GM12878 (cell line): ENCODE measurements at places on chromosomes 3 and 15. TPM values are rescaled to one million over a fixed set of nuclear protein-coding genes. Genes with fewer than 3 reads are reported as not detected.

DNA sequence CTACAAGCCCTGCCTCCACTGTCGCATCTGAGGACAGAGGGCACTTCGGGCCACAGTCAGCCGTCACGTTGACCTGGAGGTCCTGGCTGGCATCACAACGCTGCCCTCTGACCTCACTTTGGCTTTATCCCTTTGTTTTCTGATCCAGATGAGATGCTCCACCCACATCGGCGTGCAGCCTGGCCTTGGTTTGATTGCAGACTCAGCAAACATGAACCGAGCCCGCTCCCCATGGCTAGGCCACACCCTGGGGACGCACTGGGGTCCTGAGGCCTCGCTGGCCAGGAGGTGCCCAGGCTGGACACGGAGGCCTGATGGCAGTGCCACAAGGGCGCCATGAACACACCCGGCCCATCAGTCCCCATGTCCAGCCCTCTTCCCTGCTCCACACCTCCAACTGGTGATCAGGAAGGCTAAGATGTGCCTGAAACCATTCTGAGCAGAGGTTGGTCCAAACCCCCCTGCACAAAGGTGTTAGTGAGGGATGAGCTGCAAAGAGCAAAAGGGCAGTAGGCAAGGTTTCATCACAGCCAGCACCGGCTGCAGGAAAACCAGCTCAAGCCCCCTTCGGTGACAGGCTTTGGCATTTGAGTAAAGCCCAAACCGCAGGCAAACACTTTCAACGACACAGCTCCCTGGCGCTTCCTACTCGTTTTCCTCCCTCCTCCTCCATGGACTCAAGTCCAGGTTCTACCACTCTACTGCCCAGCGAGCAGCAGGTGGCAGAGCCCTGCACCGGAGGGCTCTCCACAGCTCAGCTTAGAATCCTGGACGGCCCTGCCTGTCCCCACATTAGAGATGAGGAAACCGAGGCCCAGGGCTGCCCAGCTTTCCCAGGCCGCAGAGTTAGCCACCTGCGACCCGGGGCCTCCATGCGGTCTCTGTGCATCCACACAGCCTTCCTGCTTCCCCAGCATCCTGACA lies 165.8 kb downstream of the NUP210 start:
- no peaks in the 10 kb centered on the region for H3K4me1 ChIP-seq
- no peak overlapping the region for H3K27ac ChIP-seq
- DNase-seq: no peak
- peaks cover 6% of the 10 kb centered on the region for H3K27me3 ChIP-seq
- no peaks in the 10 kb centered on the region for H3K36me3 ChIP-seq

- no peak overlapping the region for H3K4me3 ChIP-seq
- H3K27me3 ChIP-seq: no peaks in the 10 kb centered on the region
- DNase-seq: no peak
- no peak overlapping the region for H3K27ac ChIP-seq
- no peaks in the 10 kb centered on the region for H3K4me1 ChIP-seq
These were observed 69.7 kb upstream of the MME start for GRCh38 chr3:155010416-155010815.

DNA sequence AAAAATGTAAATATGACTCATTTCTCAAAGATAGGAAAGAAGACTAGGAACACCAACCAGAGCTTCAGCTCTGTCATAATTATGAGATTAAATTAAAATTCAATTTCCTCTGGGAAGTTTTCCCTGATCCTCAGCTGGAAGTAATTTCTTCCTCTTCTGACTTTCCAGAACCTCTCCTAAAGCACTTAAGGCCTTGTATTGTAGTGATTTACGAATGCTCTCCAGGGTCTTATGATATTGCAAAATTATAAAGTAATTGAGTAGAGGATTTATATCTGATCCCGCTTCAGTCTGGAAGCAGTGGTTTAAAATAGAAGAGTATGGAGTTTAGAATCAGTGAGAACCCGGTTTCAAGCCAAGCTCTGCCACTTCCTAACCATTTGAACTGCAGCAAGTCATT lies 279.8 kb downstream of the ZPLD1 start:
- H3K27ac ChIP-seq: peak overlapping the region; percentile 52; the same call in 1 of the 2 replicates
- no peaks in the 10 kb centered on the region for H3K4me1 ChIP-seq
- no peaks in the 10 kb centered on the region; the same call in 1 of the 2 replicates for H3K27me3 ChIP-seq

DNA sequence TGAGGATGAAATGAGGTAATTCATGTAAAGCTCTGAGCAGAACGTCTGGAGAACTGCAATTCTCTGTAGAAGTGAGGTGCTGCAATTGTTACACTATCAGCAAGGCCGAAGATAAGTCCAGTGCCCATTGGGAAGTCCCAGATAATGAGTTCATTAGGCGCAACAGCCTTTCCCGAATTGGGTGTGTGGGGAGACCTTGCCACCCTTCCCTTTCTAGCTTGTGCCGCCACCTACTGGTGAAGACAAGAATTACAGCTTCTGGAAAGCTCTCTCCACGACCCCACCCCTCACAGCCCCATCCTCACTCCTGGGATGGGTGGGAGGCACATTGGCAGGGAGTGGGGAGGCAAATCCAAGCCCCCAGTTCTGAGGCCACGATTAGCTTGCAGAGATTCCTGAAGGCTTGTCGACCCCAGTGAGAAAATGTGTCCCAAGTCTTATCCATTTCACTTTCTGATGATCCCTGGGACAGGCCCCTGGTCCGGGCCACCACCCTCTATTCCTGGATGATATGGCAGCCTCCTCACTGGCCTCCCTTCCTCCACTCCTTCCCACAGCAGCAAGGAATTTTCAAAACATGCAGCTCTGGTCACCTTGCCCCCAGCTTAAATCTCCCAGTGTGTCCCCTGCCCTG lies 36.4 kb downstream of the FAM3D start:
- no peak overlapping the region for H3K27ac ChIP-seq
- 0 out of 2 replicates have a peak, but pooled peaks cover 3% of the 10 kb centered on the region for H3K27me3 ChIP-seq
- H3K36me3 ChIP-seq: no peaks in the 10 kb centered on the region
- no peak for DNase-seq
- no peaks in the 10 kb centered on the region for H3K4me1 ChIP-seq

DNA sequence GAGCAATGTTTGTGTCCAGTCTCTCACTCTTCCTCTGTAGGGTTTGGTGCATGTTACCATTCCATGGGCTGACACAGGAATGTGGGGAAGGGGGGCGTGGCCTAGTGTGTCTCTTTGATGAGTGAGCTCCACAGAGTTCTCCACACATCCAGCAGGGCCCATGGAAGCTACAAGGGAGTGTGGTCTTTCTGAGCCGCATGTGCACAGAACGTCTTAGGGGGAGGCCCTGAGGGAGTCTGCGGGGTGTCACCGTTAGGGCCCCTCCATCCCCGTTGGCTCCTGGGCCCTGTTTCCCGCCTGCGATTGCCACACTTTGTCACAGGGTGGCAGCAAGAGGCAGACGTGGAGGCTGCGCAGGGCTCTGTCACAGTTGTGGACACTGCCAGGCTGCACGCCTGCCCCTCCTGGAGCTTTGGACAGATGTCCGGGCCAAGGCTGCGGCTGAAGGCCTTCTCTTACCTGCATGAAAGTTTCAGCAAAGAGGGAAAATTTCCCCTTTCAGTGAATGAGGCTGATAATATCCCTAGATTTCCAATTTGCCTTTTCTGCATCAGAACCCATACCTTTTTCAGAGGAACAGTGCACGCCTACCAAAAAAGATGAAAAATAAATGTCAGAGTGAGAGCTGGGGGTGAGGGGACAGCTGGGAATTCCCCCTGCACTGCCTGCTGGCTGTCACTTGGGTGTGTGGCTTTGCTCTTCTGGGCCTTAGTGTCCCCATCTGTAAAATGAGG lies 24.3 kb downstream of the CACNA2D3 start:
- H3K27me3 ChIP-seq: no peaks in the 10 kb centered on the region
- H3K27ac ChIP-seq: no peak overlapping the region
- no peak for DNase-seq
- no peaks in the 10 kb centered on the region for H3K4me1 ChIP-seq
- no peak overlapping the region for H3K4me3 ChIP-seq

- no peak for DNase-seq
- no peaks in the 10 kb centered on the region for H3K27me3 ChIP-seq
- H3K4me3 ChIP-seq: no peak overlapping the region
These were observed 190.1 kb downstream of the TBC1D5 start for GRCh38 chr3:17552351-17552750.

GRCh38 chr15:39142500-39142899 lies 438.4 kb upstream of the THBS1 start:
- H3K4me1 ChIP-seq: no peaks in the 10 kb centered on the region
- no peak for DNase-seq
- no peak overlapping the region for H3K27ac ChIP-seq

DNA sequence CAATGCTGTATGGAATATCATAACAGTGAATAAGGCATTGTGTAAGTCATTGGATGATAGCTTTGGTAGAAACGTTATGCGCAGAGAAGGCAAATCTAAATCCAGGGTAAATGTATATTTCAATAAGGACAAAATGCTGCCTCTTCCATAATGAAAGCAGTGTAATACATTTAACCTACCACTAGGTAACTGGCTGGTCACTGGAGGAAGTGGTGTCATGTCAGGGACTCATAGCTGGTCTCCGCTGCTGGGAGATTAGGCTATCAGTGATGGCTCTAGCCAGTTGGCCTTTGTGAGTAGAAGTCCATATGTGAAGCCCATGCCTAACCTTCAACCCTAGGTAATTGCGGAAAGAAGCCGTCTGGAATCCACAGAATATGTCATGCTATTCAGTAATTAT lies 140.9 kb downstream of the NLGN1 start:
- H3K27ac ChIP-seq: no peak overlapping the region
- H3K27me3 ChIP-seq: no peaks in the 10 kb centered on the region
- no peak for DNase-seq

- H3K4me1 ChIP-seq: peaks cover 20% of the 10 kb centered on the region
- H3K36me3 ChIP-seq: no peaks in the 10 kb centered on the region
- no peak overlapping the region for H3K4me3 ChIP-seq
- peak overlapping the region; percentile 24; the same call in 1 of the 2 replicates for H3K27ac ChIP-seq
- DNase-seq: no peak
These were observed 12.6 kb downstream of the CCR5 start for GRCh38 chr3:46383211-46383950.

- DNase-seq: no peak
- H3K36me3 ChIP-seq: no peaks in the 10 kb centered on the region
- no peak overlapping the region for H3K4me3 ChIP-seq
- peaks cover 5% of the 10 kb centered on the region; the same call in 1 of the 2 replicates for H3K27me3 ChIP-seq
- H3K4me1 ChIP-seq: no peaks in the 10 kb centered on the region
These were observed 28.7 kb upstream of the RPS17 start for GRCh38 chr15:82568986-82569385.

- no peaks in the 10 kb centered on the region for H3K27me3 ChIP-seq
- no peak overlapping the region for H3K27ac ChIP-seq
- H3K4me3 ChIP-seq: no peak overlapping the region
- H3K36me3 ChIP-seq: no peaks in the 10 kb centered on the region
- H3K4me1 ChIP-seq: no peaks in the 10 kb centered on the region
These were observed 206.3 kb upstream of the PRICKLE2 start for GRCh38 chr3:64431526-64432091.

- peaks cover 38% of the 10 kb centered on the region for H3K4me1 ChIP-seq
- H3K27ac ChIP-seq: peak overlapping the region; percentile 43
- no peaks in the 10 kb centered on the region for H3K36me3 ChIP-seq
- DNase-seq: no peak
These were observed 53.7 kb upstream of the CSTA start for GRCh38 chr3:122271246-122271898.

DNA sequence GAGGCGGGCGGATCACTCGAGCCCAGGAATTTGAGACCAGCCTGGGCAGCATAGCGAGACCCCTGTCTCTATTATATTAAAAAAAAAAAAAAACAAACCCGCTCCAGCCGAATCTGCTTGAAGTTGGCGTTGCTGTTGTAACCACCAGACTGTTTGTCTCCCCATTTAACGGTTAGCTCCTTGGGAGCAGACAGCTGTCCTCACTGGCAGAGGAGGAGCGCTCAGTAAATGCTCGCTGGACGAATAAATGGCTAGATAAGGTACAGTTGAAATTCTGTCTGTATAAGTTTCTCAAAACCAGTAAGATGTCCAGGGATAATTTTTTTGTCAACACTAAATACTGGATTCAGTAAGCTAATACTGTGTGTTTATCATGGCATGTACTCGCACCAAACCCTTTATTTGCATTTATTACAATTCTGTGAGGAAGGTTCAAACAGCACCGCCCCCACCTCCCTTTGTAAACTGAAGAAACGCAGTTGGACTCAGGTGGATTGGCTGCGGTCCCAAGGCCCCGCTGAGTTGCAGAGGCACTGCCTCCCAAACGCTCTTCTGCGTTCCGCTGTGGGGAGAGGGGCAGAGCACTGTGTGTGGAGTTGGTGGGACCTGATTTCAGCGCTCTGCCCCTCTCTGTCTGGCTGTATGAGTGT lies 1.1 kb downstream of the RCCD1 start:
- H3K27me3 ChIP-seq: no peaks in the 10 kb centered on the region
- H3K4me1 ChIP-seq: peaks cover 3% of the 10 kb centered on the region; the same call in 1 of the 2 replicates
- peak overlapping the region; percentile 98 for H3K27ac ChIP-seq
- peak overlapping the region; percentile 87 for H3K4me3 ChIP-seq
- peaks cover 17% of the 10 kb centered on the region for H3K36me3 ChIP-seq

GRCh38 chr15:45704329-45705249 lies 69.8 kb downstream of the SQOR start:
- H3K36me3 ChIP-seq: no peaks in the 10 kb centered on the region
- H3K27ac ChIP-seq: no peak overlapping the region
- no peak for DNase-seq

DNA sequence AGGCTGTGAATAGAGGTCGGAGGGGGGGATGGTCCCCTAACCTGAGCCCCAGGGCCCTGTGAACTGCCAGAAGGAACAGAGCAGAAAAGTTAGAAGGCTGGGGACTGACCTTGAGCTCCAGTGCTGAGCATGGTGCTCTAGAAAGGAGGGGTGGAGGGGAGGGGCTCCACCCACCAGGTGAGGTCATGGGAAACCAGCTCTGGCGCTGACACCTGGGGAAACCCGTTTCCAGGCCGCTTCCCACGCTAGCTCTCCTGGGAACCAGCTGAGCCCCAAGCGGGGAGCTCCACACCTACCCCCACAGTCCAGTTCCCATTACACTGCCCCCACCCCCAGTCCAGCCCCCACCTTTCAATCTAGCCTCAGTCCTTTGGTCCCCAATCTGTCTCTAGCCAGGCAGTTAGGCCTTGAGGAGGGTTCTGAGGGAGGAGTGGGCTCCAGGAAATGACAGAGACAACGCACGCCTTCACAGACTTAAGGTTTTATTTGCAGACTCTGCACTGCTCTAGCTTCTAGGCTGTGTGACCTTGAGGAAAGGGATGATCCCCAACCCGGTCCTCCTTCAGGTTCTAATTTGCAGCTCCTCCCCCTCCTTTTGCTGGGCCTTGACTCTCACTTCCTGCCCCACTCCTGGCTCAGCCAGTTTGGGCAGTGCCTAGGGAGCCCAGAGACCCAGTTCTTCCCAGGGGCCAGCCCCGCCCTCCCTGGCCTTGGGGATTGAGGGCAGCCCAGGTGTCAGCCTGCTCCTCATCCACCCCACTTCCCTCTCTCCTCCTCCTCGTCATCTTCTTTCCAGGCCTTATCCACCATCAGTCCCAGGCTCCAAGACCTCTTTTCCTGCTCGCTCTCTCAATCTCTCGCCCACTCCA lies 2.1 kb downstream of the RHOV start:
- no peaks in the 10 kb centered on the region for H3K27me3 ChIP-seq
- DNase-seq: peak; percentile 76
- peaks cover 30% of the 10 kb centered on the region for H3K4me1 ChIP-seq
- no peaks in the 10 kb centered on the region for H3K36me3 ChIP-seq
- peak overlapping the region; percentile 65 for H3K4me3 ChIP-seq

Gene CNTN6
- not detected in 2 replicates for polyA plus RNA-seq

Gene CFAP100
- not detected in 2 replicates for polyA plus RNA-seq

Gene LMOD3
- 0.06 and 0.09 TPM in 2 replicates for polyA plus RNA-seq

Gene FAM3D
- polyA plus RNA-seq: not detected in 2 replicates

Gene ST8SIA2
- not detected in 2 replicates for polyA plus RNA-seq

Gene RAB6B
- 0.10 and 0.16 TPM in 2 replicates for polyA plus RNA-seq

Gene DTX3L
- 17.4 and 21.5 TPM in 2 replicates for polyA plus RNA-seq

Gene DUSP7
- 1.7 and 1.9 TPM in 2 replicates for polyA plus RNA-seq
